ENCODE measurements at places on chromosomes 11 and 22.

DNA sequence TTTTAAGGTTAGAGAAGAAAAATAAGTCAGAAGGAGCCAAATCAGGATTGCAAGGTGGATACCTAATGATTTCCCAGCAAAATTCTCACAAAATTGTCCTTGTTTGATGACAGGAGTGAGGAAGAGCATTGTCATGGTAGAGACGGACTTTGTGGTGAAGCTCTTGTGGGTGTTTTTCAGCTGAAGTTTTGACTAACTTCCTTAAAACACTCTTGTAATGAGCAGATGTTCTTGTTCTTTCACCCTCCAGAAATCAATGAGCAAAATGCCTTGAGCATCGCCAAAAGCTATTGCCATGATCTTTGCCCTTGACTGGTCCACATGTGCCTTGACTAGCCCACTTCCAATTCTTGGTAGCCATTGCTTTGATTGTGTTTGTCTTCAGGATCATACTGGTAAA, 20.0 kb downstream of the CALCB start:
- DNase-seq: no peak

DNA sequence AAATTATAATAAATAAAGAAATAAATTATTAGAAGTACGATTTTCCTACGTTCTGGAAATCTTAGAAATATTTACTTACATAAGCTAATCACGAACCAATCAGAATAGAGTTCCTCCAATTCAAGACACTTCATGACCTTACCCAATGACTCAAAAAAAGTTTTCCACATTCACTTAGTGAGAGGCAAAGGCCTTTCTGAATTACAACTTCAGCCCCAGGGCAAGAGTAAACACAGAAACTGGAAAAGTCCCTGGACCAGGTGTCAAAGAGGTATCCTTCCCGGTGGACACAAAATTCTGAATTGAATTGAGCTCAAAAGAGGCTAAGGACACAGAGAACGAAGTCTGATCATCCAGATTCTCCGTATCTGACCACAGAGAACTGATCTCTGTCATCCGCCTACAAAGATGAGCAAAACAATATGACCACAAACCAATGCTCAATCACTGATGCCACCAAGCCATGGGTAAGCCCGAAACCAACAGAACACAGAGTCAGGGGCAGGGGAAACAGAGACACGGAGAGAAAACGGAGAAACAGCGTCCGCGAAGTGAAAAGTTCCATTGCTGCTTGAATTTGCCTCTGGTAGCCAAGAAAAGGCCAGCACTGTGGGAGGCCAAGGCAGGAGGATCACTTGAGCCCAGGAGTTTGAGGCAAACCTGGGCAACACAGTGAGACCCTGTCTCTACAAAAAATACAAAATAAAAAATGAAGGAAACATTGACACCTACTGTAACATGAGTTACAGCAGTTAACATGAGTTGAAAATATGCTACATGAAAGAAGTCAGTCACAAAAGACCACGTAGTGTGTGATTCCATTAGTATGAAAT, 6.8 kb downstream of the BID start:
- DNase-seq: no peak

- no peak for DNase-seq
These were observed 154.8 kb downstream of the ARHGAP42 start for GRCh38 chr11:100841711-100842407.

DNA sequence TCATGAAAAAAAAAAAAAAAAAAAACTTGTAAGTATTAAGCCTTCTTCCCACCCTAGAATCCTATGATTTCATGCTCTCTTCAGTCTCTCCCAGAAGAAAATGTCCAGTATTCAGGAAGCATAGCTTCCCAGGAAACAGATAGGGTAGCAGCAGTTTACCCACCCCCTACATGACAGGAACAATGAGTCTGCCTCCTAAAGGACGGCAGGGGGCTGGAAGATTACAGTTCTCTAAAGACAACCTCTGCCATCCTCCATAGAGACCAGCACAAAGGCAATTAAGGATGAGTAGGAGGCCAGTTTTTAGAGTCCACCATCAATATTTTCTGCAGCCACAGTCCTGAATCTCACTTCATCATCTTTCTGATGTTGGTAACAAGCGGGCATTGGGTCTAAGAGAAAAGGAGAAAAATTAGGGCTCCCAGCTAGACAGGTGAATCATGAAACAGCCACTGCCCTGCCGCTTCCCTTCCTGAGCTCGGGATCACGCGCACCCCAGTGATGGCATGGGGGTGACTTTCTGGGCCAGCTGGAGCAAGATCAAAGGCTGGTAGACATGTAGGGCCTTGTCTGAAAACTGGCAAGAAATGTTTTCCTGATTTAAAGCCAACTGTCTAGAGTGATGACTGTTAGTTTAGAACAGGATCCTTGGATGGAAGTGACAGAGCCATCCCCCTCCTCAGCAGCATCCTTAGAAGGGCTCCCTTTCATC, 322.8 kb downstream of the LARGE1 start:
- no peak for DNase-seq

- no peak for DNase-seq
These were observed 11.3 kb upstream of the WBP2NL start for GRCh38 chr22:41987276-41987675.

DNA sequence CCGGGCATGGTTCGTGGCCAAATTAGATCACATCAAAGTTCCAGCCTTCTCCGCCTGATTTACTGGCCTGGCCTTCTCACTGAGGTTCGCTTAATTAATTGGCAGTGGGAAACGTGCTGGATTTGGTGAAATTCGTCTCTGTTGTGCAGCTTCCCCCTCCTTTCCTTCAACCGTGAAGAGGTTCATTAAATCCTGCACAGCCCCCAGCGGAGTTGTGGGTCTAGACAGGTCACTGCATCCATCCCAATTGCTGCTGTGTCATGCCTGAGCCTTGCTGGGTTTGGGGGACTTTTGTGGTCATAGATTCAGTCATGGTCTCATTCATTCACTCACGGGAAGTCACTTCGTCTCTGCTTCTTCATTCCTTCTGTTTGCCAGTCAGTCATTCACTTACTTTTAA, 90.0 kb downstream of the INSC start:
- no peak for DNase-seq

DNA sequence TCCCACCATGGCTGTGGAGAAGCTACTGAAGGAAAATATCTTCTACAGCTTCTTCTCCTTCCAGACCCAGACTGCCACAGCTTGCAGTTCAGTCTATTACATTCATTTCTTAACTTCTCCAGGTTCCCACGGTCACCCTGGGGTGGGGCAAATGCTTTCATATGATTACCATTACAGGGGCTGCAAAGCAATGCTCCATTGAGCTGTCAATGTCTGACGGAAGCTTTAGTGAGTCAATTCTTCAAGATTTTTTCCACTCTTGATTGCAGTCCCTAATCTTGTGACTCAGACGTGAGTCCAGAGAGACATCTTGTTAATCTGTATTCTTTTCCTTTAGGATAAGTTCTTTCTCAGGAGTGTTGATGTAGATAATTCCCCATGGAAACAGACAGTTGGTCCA, 233.4 kb upstream of the DDI1 start:
- DNase-seq: no peak

DNA sequence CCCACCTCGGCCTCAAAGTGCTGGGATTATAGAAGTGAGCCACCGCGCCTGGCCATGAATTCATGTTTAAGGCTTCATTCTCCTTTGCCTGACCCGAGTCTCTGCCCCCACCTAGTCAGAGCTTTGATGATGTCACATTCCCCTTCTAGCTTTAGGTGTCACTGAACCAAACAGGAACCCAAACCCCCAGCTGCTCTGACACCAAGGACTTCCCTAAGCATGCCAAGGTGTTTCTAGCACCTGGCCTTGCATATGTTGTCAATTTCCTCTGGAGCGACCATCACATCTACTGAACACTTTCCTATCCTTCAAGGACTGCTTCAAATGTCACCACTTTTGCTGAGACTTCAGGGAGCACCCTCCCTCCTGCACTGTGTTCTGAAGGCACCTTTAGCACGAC, 2.3 kb downstream of the F2 start:
- no peak for DNase-seq

Measured in GF-D8 (cell line).